Cardiac fibroblast (primary cell): ENCODE measurements at places on chromosomes 4 and X.

- DNase-seq = no peak
Measured at GRCh38 chr4:6617246-6617645, 23.2 kb upstream of the MRFAP1 start.

GRCh38 chr4:122379239-122379638 is 428 bp downstream of the ADAD1 start:
- DNase-seq = no peak

DNA sequence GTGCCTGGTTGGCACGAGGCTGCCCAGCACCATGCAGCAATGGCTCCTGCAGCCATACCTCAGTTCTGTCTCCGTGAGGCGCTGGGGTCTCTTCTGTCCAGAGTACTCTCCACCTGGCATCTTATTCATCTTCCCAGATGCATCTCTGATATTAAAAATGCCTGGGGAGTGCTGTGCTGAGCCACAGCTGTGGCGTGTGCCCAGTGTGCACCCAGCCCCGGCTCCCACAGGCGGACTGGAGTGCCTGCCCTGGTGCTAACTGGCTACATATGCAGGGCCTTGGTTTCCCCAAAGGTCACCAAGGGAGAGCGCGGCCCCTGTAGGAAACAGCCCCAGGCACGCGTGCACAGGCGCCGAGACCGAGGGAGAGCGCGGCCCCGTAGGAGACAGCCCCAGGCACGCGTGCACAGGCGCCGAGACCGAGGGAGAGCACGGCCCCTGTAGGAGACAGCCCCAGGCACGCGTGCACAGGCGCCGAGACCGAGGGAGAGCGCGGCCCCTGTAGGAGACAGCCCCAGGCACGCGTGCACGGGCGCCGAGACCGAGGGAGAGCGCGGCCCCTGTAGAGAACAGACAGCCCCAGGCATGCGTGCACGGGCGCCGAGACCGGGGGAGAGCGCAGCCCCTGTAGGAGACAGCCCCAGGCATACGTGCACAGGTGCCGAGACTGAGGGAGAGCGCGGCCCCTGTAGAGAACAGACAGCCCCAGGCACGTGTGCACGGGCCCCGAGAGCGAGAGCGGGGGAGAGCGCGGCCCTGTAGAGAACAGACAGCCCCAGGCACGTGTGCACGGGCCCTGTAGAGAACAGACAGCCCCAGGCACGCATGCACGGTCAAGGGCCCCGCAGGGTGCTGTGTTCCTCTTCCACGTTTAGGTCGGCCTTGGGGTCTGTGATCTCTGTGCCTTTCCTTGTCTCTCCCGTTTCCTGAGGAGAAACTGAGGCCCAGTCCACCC is 14.5 kb downstream of the TMEM175 start:
- DNase-seq = no peak

DNA sequence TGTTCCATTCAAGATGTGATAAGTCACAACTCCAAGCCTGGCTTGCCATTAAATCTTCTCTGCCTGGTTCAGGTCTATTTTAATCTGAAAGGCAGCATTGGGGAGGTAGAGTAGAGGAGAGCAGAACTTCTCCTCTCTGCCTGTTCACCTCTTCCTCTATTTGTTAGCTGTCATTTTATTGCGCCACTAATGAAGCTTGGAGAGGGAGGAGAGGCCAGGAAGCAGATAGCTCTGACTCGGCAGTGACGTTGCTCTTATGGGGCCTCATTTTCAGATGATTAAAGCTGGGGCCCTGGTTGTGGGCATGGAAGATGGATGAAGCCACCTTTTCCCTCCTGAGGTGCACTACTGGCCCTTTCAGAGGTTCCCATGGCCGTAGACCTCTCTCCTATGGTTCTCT is 207.3 kb downstream of the MID1IP1 start:
- no peak for DNase-seq

GRCh38 chrX:129925305-129926092 is 19.5 kb downstream of the UTP14A start:
- peak; percentile 85 for DNase-seq

DNA sequence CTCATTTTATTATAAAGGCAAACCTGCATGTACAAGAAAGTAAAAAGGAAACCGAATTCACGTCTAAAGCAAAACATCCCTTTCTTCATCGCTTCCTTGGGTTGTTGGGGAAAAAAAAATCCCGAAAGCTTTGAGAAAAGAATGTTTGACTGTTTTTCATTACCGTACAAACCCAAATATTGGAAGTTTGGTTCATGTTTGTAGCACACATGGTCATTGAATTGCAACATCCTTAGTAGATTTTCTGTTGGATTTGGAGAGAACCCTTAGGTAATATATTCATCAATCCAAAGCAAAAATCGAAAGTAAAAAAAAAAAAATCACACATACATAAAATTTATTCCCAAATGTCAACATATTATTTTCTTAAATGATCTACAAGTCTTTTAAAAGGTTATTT is 420.3 kb downstream of the MAPK10 start:
- DNase-seq = no peak

- DNase-seq = no peak
Measured at GRCh38 chr4:87910795-87911194, 64.7 kb upstream of the SPP1 start.

DNA sequence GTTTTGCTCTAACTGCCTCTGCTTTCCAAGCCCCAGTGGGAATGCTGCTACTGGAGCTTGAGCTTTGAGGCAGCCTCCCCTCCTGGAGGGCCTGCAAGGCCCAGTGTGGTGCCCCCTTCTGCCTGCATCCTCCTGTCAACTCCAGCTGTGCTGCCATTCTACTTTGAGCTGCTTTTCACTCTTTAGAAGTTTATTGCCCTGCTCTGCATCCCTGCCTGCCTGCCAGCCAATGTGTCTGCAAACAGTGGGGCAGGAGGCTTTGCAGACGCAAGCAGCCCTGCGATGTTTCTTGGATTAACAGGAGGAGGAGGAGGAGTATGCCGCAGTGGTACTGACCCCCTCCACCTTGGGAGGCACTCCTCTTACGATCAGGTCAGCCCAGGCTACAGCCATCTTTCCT is 16.4 kb downstream of the TMEM31 start:
- DNase-seq = no peak

DNA sequence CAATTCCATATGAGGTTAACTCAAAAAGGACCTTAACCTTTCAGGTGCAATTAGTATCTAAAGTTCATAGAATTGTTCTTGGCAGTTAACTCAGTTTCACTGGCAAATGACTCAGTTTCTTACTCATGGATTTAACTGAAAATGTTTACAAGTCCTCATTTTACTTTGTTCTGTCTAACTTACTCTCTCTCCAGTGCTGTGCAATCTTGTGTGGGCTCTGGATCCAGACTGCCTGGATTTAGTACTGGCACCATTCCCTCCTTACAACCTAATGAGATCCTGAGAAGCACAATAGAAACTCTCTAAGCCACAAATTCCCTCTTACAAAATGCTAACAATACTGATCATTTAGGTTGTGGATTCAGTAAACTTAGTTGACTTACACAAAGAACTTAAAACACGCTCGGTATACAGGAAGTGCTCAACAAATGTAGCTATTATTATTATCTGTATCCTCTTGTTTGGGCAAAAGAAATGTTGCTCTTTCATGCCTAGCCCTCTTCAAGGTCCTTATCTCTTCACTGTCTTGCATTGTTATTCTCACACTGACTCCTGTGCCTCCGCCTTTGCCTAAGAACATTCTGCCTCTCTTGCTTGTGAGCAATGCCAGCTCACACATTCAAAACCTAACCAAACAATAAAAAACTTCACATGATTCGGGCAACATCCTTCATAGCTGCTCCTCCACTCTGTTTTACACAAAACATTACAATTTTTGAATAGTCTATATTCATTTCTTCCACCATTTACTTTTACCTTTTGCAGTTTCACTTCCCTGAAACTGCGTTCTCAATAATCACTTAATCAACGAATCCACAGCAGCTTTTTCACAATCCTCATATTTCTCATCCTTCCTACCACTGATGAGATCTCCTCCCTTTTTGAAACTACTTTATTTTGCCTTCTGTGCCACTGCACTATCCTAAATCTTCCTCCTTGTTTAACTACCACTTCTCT is 91.8 kb downstream of the PDE5A start:
- DNase-seq = peak; percentile 66

DNA sequence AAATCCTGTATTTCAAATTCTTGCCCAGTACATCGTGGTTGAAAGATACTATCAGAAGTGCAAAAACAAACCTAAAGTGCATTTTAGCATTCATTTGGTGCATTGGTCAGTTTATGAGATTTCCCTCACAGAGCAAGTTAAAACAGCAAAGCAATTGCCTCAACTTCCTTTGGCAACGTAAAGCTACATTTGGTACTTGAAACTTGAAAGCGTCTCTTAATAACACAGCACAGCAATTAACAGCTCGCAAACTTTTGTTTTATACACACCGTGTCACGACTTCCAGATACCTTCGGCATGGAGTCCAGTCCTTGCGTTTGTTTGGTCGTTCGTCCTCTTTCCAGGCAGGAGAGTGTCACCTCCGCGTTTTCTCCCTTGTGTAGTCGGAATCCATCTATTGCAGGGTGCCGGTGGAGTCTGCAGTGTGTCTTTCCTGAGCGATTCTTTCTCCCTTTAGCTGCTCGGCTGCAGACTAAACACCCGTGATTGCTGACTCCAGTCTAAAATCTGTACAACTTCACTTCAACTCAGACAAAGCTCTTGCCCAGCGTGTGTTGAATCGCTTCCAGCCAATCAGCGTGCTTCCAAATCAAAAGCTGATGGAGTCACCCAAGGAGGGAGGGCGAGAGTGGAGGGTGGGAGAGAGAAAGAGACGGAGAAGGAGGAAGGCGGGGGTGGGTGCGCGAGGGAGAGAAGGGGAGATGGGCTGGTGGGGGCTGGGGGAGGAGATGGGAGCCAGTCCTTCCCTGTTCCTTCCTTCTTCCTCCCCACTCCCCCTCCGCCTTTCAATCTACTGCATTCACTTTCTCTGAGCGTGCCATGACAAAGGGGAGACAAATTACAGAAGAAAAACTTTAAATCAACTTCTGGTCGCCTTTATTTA is at the start of gene PCDH18:
Gene PCDH18, minus strand, starts transcription at position 509 of the 883 bp plus-strand sequence. Its CDS starts 406 bp downstream, at position 103.
- peak; percentile 99 for DNase-seq

- peak; percentile 42 for DNase-seq
Measured at GRCh38 chr4:182179105-182179504, 64.1 kb upstream of the TENM3 start.

DNA sequence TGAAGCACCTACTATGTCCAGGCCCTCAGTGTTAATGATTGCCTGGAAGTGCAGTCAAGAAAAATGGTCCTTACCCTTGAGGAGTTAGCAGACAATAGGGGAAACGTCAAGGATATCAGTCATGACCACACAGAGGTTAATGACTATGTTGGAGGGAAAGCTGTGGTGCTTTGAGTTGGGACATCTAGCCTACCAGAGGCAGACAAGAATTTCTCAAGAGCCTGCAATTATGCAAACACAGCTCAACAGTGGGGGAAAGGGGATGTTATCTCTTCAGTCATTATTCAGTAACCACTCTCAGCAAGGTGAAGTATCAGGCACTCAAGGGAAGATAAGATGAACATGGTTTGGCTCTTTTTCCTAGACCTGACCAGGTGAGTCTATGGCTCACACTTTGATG is 7.0 kb upstream of the FGFBP1 start:
- no peak for DNase-seq

DNA sequence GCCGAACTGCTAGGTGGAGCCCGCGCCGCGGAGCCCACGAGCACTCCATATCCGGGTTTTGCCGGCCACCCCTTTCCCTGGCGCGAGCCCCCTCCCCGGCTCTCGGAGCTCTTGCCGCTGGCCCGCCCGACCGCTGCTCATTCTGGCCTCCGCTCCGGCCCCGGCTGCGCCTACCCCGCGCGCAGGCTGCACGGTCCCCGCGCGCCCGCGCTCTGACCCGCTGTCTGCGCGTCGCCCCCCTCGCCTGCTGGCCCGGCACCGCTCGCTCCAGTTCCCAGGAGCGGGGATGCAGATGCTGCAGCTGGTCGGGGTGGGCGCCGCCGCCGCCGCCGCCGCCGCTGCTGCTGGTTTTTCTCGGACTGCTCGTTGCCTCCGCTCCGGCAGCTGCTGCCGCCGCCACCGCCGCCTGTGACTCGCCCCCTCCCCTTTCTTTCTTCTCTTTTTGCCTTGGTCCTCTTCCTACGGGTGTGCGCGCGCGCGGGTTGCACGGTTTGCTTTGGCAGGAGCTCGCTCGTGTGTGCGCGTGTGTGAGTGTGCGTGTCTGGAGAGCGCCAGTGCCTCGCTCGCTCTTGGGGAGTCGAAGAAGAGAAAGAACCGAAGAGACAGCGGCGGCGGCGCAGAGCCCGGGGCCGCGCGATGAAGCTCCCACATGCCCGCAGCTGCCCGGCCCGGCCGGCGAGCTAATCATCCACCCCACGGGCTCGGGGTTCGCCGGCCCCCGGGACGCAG is at the start of gene ADGRL3:
Gene ADGRL3, plus strand, starts transcription at position 140 of the 729 bp plus-strand sequence.
- DNase-seq = peak; percentile 56

- DNase-seq = no peak
Measured at GRCh38 chrX:27086237-27086636, 376.9 kb downstream of the PPP4R3C start.

DNA sequence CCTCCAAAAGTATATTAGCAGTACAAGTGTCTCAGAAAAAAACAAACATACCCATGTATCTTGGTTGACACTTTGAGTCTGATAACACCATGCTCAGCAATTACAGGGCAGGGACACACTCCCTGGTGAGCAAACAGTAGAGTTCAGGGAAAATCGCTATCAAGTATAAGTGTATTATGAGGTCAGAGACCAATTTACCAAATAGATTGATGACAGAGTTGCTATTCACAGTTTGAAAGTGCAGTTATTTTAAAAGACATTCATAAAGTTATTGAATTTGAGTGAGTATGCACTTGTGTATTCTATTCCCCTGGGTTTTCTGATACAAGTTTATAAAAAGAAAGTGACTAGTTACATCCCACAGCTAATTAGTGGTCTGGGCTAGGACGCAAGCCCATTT is 10.2 kb upstream of the LONRF3 start:
- no peak for DNase-seq

- no peak for DNase-seq
Measured at GRCh38 chrX:6968231-6968630, 179.3 kb upstream of the STS start.

- DNase-seq = no peak
Measured at GRCh38 chr4:86026720-86027119, 333.1 kb downstream of the MAPK10 start.

- DNase-seq = peak; percentile 34
Measured at GRCh38 chr4:62644372-62644771, 1444.2 kb downstream of the ADGRL3 start.

DNA sequence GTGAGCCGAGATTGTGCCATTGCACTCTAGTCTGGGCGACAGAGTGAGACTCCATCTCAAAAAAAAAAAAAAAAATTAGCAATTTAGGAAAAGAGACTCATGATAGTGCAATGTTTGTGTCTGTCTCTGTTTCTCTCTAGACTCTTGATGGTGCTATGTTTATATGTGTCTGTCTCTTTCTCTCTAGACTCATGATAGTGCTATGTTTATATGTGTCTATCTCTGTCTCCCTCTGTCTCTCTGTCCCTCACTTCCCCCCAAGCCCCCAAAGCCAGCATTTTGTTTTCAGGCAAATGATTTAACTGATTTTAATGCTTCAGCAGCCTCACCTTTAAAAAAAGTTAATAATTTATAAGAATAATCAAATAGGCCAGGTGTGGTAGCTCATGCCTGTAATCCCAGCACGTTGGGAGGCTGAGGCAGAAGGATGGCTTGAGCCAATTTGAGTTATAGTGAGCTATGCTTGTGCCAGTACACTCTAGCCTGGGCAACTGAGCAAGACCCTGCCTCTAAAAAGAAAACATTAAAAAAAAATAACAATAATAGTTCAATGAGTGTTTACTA is 6.9 kb downstream of the MOB1B start:
- DNase-seq = no peak
